ENCODE measurements at places on chromosomes 13 and 19.

GRCh38 chr13:42348576-42348975 lies 76.6 kb downstream of the AKAP11 start:
- DNase-seq = no peak

GRCh38 chr13:76446191-76446590 lies 440.0 kb downstream of the KCTD12 start:
- no peak for DNase-seq

- DNase-seq = no peak
Measured at GRCh38 chr13:43422116-43422515, 364.7 kb downstream of the ENOX1 start.

DNA sequence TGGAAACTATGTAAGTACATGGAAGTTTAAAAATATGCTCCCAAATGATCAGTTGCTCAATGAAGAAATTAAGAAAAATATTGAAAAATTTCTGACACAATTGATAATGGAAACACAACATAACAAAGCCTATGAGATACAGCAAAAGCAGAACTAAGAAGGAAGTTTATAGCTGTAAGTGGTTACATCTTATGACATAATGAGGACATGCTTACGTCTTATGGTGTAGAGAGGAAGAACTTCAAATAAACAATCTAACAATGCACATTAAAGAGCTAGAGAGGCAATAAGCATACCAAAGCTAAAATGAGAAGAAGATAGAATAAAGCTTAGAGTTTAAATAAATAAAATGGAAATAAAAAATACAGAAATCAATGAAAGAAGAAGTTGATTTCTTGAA lies 50.0 kb upstream of the CEACAM21 start:
- no peak for DNase-seq

GRCh38 chr19:40791996-40792395 lies 7.0 kb upstream of the EGLN2 start:
- DNase-seq = no peak
